KBM-7 (cell line): ENCODE measurements at places on chromosomes 2 and 18.

DNA sequence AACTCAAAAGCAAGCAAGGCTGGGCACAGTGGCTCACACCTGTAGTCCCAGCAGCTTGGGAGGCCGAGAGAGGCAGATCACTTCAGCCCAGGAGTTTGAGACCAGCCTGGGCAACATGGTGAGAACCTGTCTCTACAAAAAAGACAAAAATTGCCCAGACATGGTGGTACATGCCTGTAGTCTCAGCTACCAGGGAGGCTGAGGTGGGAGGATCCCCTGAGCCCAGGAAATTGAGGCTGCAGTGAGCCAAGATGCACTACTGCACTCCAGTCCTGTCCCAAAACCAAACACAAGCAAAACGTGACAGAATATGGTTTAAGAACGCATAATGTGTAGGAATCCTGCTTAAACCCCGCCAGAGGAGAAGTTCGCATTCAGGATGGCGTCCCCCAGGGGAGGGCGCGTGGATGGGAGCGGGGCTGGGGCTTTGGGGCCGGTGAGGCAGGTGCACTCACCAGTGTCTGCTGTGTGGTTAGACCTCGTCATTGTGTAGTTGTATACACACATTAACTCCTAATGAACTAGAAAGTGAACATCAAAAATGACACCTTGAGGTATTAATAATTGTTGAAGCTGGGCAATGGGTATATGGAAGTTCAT is 5.4 kb downstream of the COLEC11 start:
- DNase-seq, result no peak

DNA sequence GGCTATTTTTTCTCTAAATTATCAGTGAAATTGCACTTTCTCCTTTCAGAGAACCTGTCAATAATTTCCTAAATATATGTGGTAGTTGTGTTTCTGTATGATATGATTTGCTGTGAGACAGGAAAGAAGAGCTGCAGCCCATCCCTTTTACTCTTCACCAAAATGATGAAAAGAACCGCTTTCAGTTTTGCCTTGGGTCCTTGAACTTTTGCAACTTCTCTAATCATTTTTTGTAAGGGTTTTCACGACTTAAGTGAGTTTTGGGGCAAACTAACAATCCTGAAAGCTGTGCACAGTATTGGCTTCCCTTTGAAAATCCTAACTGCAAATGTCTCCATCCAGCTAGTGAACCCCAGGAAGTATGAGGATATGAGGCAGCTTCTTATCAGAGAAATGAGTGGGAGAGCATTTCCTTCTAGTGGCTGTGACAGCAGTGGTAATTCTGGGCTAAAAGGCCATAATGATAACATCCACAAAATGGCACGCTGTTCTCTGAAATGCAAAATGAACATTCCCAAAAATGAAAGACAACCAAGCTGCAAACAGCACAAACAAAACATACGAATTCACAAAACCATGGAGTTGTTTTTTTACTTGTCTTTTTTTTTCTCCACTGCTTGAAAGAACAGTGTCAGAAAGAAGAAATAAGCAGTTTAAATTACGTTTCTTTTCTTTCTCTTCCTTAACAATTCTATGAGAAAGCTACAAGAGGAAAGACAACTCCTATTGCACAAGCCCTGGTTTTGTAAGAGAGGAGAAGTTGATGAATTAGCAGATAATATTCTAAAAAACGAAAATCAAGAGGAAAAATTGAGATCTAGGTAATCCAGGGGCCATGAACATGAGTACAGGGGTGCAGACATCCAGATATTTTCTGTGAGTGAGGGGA is 1291.6 kb upstream of the ZEB2 start:
- DNase-seq, result no peak

- no peak for DNase-seq
These were observed 111.5 kb downstream of the MGAT5 start for GRCh38 chr2:134365356-134365755.

DNA sequence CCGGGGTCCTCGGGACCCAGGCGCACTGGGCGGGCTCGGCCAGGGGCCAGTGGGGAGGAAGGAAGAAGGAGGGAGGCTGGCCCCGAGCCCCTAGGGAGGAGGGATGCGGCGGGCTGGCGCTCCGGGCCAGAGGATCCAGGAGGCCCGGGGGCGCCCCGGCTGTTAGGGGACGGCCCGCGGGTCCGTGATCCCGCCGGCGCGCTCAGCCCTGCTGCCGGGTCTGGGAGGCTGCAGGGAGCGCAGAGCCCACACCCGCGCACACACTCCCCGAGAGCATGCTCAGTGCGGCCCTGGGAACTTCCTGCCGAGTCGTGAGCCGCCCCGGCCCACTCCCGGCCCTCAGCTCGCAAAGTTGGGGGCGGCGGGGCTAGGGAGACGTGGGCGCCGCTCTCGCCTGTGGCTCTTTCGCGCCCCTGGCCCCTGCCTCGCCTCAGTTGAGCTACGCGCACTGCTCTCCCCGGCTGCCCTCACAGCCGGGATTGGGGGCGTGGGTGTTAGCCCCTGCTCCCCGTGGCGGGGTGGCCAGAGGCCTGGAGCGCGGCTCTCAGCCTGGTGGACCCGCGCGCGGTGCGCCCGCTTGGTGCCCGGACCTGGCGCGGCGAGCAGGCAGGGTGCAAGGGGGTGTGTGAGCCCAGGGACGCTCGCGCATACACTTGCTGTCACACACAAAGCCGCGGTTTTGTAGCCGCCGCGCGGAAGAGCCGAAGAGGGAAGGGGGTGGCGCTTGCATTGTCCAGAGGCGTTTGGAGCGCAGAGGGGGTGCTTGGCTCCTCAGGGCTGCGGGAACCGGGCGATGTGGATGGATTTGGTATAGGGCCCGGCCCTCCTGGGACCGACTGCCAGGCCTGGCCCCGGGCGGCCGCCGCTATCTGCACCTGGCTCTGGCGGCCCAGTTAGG is 132.9 kb upstream of the MGAT5 start:
- peak; percentile 58 for DNase-seq

- no peak for DNase-seq
These were observed 756.8 kb upstream of the KLHL29 start for GRCh38 chr2:22628221-22628620.

DNA sequence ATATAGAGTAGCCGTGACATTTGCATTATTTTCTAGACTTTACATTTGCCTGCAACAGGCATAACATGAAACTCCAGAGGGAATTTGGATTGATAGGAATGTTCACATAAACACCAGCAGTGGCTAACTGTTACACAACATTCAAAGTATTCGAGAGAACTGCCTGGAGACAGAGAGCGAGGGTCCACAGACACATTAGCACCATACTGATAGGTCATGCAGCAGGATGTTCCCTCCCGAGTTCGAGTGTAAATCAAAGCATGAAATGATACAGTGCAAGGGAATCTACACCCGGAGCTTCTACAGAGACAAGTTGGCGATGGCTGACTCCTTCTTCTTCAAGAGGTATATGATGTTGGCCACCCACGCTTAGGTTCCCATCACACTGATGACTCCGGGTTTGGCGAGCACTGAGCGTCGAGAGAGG is 89.5 kb downstream of the COL6A3 start:
- DNase-seq, result no peak

DNA sequence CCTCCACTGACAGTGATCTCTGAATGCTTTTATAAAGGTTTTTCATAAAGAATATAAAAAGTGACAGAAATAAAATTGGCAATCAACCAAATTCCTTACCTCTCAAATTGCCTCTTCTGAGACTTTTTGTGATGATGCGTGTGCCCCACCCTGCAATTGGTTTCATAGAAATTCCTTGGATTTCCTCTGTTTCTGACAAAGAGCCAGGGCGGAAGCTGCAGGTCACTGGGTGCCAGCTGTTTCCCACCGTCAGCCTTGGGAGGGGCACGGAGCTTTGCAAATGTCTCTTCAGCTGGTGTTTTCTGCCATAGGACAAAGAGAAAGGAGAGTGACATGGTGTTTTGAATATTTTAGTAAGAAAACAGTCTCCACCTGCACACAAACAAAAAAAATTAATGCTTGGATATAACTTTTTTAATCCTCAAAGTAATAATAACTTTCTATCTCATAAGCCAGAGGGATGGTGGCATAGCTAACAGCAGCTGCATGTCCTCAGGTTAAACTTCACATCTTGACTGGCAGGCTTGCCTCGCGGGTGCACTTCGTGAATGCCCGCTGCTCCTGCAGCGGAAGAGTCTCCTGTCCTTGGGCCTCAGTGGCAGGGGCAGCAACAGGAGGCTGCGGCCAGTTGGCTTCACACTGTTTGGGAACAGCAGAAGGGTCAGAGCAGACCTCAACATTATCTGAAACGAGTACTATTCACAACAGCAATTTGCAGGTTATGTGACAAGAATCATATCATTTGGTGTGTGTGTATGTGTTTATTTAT is 24.7 kb downstream of the AGAP1 start:
- DNase-seq, result no peak

DNA sequence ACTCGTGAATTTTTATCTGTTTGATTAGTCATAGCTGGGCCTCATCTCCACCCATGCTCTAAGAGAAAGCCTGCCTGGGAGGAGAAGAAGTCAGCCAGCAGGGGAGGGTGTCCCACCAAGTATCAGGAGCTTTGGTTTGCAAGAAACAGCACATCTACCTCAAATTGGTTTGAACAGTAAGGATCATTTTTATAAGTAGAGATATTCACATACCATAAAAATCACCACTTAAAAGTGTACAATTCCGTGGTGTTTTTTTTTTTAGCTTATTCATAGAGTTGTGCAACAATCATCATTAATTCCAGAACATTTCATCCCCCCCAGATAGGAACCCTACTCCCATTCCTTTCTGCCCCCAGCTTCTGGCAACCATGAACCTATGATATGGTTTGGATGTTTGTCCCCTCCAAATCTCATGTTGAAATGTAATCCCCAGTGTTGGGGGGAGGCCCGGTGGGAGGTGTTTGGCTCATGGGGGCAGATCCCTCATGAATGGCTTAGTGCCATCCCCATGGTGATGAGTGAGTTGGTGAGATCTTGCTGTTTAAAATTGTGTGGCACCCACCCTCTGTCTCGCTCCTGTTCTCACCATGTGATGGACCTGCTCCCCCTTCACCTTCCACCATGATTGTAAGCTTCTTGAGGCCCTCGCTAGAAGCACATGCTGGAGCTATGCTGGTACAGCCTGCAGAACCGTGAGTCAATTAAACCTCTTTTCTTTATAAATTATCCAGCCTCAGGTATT is 36.2 kb upstream of the HS6ST1 start:
- no peak for DNase-seq

DNA sequence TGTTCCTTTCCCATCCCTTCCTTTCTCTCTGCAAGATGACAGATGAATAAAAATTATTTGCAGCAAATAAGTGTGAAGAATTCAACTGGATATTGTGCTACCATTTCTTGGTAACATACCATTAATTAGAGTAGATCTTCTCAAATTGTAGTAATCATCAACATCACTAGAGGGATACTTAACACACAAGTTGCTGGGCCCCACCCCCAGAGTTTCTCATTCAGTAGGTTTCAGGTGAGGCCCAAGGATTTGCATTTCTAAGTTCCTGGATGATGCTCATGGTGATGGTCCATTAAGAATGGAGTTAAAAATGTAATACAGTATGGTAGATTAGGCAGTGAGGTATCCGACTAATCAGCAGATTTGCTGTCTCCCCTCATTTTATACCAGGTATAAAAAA is 594.0 kb downstream of the ERBB4 start:
- DNase-seq, result no peak

GRCh38 chr18:63994783-63995399 is 25.0 kb downstream of the SERPINB8 start:
- peak; percentile 66 for DNase-seq

- no peak for DNase-seq
These were observed 125.2 kb upstream of the PIK3C3 start for GRCh38 chr18:41829647-41830516.

- no peak for DNase-seq
These were observed 37.4 kb upstream of the SATB2 start for GRCh38 chr2:199495147-199495546.

GRCh38 chr2:217125014-217125413 is 265.1 kb upstream of the TNP1 start:
- DNase-seq, result no peak
